ENCODE measurements at places on chromosomes 13 and 19. TPM values are rescaled to one million over a fixed set of nuclear protein-coding genes. Genes with fewer than 3 reads are reported as not detected.

DNA sequence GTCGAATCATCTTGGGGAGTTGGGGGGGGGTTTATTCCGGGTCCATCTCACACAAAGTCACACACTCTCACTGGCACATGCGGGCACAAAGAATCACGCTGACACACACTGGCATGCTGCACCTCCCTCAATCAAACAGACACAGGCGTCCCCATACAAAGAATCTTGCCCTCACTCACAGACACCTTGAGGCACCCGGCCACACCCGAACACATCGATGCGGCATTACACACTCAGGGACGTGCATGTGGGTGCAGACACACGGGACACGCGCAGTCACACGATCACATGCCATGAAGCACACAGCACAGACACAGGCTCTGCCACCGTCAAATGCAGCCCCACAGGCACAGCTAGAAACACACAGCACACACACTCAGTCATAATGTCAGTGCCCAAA is 7.8 kb downstream of the NFIX start:
- no peak for DNase-seq

- DNase-seq, result peak; percentile 95
These were observed 9.9 kb upstream of the MKNK2 start for GRCh38 chr19:2060884-2061494.

The PSMD8 gene
- 181 TPM for total RNA-seq

GRCh38 chr13:33958964-33959363 is 141.0 kb downstream of the RFC3 start:
- no peak for DNase-seq

The PLK5 gene
- 0.17 TPM for total RNA-seq

The KIR3DL2 gene
- not detected for total RNA-seq

DNA sequence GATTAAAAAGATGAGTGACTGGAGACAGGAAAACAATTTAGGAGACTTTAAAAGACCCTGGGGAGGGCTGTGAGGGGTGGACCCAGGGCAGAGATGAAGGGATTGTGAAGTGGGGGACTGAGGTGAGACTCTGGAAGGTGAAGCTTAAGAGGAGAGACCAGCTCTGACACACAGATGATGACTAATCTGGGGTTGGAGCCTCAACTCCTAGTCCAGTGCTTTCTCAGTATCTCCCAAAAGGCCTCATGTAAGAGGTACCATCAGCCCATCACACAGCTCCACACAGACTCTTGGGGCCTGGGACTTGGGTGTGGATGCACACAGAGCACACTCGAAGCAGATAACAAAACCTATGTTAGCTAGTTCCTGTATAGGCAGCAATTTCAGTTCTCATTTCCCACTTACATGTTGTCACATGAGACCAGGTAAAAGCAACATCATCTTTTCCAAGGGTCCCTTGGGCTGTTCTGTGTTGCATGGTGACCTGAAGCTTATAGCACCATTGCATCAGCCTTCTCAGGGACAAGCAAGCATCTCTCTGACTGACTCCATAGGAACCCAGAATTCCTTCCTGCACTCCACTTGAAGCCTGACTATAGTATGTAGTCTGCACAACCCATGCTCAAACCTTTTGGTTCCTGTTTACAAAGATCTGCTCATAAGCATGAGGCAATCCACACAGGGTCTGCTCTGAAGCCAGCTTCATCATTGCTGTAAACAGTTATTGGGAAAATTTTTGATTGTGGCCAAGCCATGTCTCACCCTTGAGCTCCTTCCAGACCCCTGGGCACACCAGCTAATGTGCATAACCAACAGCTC is 88.6 kb upstream of the MYCBP2 start:
- DNase-seq, result no peak

The ZNF729 gene
- total RNA-seq, result not detected

DNA sequence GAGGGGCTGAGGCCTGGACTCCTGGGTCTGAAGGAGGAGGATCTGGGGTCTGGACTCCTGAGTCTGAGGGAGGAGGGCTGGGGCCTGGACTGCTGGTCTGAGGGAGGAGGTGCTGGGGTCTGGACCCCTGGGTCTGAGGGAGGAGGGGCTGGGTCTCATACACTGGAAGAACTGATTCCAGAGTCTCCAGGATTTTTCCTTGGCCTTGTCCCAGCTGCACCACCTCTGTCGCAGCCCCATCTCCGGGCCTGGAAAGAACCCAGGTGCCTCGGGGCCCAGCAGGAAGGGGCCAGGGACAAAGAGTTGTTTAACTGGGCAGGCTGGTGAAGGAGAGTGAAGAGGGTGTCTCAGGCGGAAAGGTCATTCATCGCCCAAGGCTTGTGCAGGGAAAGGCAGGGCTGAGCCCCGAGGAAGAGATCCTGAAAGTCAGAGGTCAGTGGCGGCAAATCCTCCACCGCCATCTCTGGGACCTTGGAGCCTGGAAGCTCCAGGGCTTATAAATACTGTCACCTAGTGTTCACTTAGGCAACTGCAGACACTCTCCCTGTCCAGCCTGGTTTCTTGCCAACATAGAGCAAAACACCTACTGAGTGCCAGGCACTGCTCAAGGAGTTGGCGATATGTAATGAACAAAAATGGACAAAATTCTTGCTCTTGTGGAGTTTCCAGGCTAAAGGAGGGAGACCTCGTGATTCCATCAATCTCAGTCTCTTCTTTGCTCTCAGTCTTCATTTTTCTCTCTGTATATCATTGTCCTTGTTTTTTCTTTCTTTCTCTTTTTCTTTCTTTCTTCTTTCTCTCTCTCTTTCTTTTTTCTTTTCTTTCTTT is 4.4 kb upstream of the KCNN4 start:
- DNase-seq, result no peak

The PINLYP gene
- 3.3 TPM for total RNA-seq

The TDRD12 gene
- total RNA-seq, result not detected

DNA sequence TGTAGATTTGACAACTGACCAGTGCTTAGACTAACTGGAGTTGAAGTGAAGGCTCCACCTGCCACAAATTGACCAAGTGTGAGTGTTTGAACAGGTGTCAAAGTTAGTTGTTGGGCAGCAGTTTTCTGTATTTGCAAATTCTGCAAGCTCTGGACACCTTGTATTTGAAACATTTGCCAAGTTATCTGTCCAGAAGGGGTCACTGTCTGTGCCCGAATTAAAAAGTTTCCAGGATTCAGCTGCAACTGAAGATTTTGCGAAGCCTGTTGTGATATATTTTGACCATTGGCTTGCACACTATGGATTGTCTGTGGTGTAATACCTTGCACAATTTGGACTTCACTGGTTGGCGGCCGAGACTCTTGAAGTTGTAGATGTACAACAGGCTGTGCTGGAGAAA is 1690.7 kb downstream of the SLITRK5 start:
- DNase-seq, result no peak

The GNA15 gene
- 5.4 TPM for total RNA-seq

The RFPL4A gene
- total RNA-seq, result not detected

The FUT1 gene
- total RNA-seq, result 2.5 TPM

The PRSS57 gene
- total RNA-seq, result not detected

- DNase-seq, result no peak
These were observed 3.6 kb downstream of the ZIK1 start for GRCh38 chr19:57587529-57587928.

The HCN2 gene
- 0.50 TPM for total RNA-seq

DNA sequence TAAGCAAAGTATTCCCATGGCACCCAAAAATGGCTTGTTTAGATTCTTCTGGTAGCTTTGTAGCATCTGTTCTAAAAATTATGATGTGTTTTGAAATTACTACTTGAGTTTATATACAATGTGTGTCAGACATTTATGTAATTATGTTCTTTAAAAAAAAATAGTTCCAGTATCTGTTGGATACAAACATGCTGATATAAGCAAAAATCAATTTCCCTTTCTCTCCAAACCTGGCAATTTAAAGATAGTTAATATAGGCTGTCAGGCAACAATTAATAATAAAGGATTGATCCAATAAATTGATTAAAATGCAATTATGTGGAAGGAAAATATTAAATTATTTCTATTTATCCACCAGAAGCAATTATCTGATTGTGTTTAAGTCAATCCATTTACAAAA is 41.7 kb downstream of the OXGR1 start:
- no peak for DNase-seq

The SLITRK5 gene
- total RNA-seq, result 0.17 TPM

The CGB2 gene
- total RNA-seq, result not detected

DNA sequence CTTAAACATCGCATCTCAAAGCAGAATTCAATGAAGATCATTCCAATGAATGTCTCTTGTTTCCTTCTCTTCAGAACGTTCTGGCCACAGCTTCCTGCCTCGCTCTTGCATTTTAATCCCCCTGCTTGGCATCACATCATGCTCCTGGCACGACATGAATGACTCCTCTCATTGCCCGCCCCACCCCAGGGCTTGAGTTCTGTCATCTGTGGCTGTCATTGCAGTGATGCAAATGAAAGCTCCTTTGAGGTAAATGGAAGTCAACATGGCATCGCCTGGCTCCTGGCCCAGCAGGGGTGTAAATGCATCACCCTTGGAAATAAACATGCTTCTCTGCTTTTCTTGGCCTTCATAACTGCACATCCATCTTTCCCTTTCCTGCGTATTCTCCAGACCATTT is 48.6 kb downstream of the SCEL start:
- DNase-seq, result no peak

- peak; percentile 21 for DNase-seq
These were observed 884 bp upstream of the CBY2 start for GRCh38 chr13:45700971-45701900.

GRCh38 chr13:110835721-110836604 is 78.9 kb downstream of the ANKRD10 start:
- DNase-seq, result no peak

GRCh38 chr13:35527451-35527850 is 51.0 kb upstream of the MAB21L1 start:
- DNase-seq, result no peak

- no peak for DNase-seq
These were observed 72.7 kb downstream of the SIAH3 start for GRCh38 chr13:45778882-45779281.

The ERFL gene
- 0.42 TPM for total RNA-seq

- DNase-seq, result no peak
These were observed 331.6 kb downstream of the DLEU7 start for GRCh38 chr13:50511877-50512341.

DNA sequence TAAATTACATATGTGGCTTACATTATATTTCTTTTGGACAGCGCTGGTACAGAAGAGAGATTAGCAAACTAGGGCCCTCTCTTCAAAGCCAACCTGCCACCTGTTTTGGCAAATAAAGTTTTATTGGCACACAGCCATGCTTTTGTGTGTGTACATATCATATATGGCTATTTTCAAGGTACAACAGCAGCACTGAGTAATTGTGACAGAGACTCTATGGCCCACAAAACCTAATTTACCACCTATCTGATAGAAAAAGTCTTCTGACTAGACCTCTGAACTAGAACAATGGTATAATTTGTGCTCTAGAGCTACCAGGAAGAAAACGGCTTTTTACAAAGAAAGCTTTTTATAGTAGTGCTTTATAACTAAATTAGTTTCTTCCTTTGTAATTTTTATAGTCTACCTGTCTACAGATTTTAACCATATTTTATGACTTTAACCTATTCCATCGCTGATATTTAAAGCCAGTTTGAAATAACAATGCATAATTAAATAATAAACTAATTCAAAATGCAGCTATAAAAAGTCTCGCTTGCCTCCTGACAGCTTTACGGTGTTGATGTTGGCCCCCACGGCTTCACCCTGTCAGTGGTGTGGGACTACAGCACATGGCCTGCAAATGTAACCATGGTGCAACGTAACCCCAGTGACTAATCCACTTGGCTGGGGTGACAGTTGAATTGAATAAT is 17.7 kb upstream of the DPY19L3 start:
- DNase-seq, result no peak

The CFAP97D2 gene
- total RNA-seq, result not detected

GRCh38 chr13:32650705-32651311 is 64.6 kb downstream of the PDS5B start:
- DNase-seq, result no peak

- no peak for DNase-seq
These were observed 76.8 kb upstream of the PCDH8 start for GRCh38 chr13:52925251-52925650.

- DNase-seq, result no peak
These were observed 29.2 kb upstream of the LAMP1 start for GRCh38 chr13:113267642-113268405.

The ZNF135 gene
- 8.0 TPM for total RNA-seq

The COMP gene
- 0.33 TPM for total RNA-seq

The ONECUT3 gene
- total RNA-seq, result not detected

DNA sequence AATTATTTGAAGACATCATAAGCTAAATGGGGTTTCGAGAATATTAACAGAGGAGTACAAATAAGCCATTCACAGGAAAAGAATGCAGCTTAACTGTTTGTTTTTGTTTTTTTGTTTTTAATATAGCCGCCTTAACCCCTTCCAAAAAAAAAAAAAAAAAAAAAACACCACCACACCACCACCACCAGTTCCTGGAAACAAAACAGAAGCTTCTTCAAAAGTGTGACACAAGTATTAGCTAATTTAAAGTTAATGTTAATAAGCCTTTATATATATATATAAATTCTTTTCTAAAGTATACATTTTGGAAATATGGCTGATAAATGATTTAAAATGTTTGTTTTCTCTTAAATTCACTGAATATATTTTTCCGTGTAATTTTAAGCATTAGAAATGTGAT is 1.4 kb downstream of the RAP2A start:
- no peak for DNase-seq
